A549 (cell line): ENCODE measurements at places on chromosomes 16 and 17. TPM values are rescaled to one million over a fixed set of nuclear protein-coding genes. Genes with fewer than 3 reads are reported as not detected.

Gene MYH11
- polyA plus RNA-seq = 0.07 to 0.10 TPM (median 0.09 TPM) in 3 replicates

Gene SOX9
- polyA plus RNA-seq = 9.6 to 14.5 TPM (median 12.3 TPM) in 3 replicates

Gene MT1B
- polyA plus RNA-seq = not detected in 3 replicates

- DNase-seq = no peak
Observed at GRCh38 chr17:72240333-72240732, 119.5 kb downstream of the SOX9 start.

GRCh38 chr16:71218306-71218963 lies 12.1 kb downstream of the HYDIN start:
- no peak for DNase-seq

DNA sequence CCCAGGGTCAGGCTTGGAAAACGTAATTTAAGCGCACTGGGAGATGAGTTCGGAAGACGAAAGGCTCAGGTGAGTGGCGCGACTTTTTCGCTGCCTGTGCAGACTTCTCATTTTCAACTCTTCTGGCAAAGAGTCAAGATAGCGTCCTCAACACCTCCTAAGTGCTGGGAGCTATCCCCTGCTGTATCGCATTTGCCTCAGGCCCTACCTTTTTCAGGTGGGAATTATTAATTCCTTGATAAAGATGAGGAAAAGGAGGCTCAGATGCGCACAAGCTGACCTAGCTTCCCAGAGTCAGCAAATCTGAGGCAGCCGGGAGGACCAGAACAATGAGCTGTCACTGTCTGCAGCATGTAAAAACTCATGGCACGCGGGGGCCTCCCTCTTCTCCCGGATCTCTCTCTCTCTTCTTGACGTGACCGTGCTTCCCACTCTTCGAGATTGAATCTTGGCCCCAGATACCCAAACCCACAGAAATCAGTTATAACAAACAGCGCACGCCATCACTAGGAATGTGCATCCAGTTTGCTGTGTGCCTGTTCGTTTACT lies 512 bp upstream of the ADAMTS18 start:
- no peak for DNase-seq
